Activated T-helper 2 cell treated with anti-CD3 and anti-CD28 coated beads, Interferon-gamma antibody, Interleukin-2, Interleukin-4, amounts not matched to agents 10 μg/mL and 5 μg/mL and 100 μg/mL, durations not matched to agents 14 hours and 24 hours and 36 hours (primary cell): ENCODE measurements at places on chromosomes 16 and 17. TPM values are rescaled to one million over a fixed set of nuclear protein-coding genes. Genes with fewer than 3 reads are reported as not detected.

DNA sequence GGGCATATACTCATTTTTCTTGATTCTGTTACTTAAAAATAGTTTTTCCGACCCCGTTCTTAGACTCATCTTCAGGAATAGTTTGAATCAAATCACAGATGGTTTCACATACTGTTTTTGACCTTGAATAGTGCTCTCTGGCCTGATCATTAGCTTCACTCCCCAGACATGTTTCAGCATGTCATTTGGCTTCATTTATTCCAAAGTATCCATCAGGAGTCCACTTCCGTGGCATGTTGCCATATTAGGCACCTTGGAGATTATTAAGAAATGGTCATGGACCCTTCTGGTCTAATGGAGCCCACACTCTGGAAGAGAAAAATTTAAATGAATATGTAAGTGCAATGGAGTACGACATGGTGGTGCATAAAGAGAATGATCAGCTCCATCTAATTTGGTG, 222.3 kb downstream of the FTO start:
- no peaks in the 10 kb centered on the region for H3K36me3 ChIP-seq
- no peak overlapping the region for H3K27ac ChIP-seq
- H3K27me3 ChIP-seq, result no peaks in the 10 kb centered on the region
- H3K4me3 ChIP-seq, result no peak overlapping the region
- H3K4me1 ChIP-seq, result peaks cover 29% of the 10 kb centered on the region

ENPP7 gene
- not detected in 2 replicates for total RNA-seq

DPEP1 gene
- not detected in 2 replicates for total RNA-seq

GRCh38 chr16:23317751-23318150, 15.6 kb downstream of the SCNN1B start:
- H3K27me3 ChIP-seq, result no peaks in the 10 kb centered on the region
- no peak overlapping the region for H3K27ac ChIP-seq
- H3K4me1 ChIP-seq, result no peaks in the 10 kb centered on the region

GRCh38 chr16:48680881-48681280, 70.9 kb upstream of the N4BP1 start:
- H3K27ac ChIP-seq, result no peak overlapping the region
- H3K4me3 ChIP-seq, result no peak overlapping the region
- no peak for DNase-seq
- H3K27me3 ChIP-seq, result peaks cover 3% of the 10 kb centered on the region
- no peaks in the 10 kb centered on the region for H3K4me1 ChIP-seq
